Activated naive CD4-positive, alpha-beta T cell (primary cell): ENCODE measurements at places on chromosomes 7 and 10.

DNA sequence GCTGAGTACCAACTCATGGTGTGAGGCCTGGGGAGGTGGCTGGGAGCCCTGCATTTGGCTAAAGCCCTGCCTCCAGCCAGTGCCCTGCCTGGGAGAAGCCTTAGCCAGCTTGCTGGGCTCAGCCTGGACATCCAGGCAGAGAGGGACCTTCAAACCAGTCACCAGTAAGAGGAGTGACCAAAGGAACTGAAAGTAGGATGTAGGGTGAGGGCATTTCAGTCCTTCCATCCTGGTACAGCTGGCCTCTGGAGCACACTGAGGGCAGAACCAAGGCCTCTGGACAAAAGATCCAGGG, 124.8 kb downstream of the ADCY1 start:
- DNase-seq, result no peak

GRCh38 chr7:159093351-159093971, 51.2 kb downstream of the VIPR2 start:
- no peak for DNase-seq

DNA sequence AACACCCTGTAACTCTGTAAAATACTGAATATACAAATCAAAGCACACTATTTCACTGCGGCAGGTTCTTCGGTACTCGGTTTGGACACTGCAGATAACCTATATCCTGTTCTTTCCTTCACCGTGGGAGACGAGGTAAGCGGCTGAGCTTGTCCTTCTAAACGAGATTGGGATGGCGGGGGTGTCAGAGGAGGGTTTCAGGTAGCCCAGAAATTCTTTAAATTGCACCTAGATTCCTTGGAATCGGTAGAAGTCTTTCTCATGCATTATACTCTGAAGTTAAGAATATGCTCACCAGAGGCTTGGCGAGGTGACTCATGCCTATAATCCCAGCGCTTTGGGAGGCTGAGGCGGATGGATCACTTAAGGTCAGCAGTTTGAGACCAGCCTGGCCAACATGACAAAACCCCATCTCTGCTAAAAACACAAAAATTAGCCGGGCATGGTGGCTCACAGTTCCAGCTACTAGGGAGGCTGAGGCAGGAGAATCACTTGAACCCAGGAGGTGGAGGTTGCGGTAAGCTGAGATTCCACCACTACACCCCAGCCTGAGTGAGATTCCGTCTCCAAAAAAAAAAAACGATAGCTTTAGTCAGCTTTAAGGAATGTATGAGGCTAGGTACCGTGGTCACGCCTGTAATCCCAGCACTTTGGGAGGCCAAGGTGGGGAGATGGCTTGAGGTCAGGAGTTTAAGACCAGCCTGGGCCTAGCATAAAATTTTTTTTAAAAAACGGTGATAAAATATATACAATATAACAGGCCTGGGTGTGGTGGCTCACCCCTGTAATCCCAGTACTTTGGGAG, 10.1 kb upstream of the LAT2 start:
- no peak for DNase-seq

DNA sequence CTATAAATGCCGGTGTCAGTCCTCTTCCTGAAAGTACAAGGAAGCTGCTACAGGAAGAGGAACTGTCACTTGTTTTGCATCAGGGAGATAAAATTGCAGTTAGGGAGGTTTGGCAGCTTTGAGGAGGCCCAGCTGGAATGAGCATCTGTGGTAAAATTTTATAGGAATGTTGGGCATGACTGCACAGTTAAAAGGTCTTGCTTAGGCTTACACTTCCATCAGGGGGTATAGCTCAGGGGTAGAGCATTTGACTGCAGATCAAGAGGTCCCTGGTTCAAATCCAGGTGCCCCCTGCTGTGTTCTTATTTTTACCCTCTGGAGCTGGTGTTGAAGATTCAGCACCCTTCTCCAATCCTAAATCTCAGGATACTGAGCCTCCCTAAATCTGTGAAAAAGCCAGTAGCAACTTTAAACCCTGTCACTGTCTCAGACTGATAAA, 65.9 kb downstream of the ZNF467 start:
- DNase-seq, result no peak

GRCh38 chr7:47896809-47897423, 51.4 kb downstream of the PKD1L1 start:
- no peak for DNase-seq

- DNase-seq, result no peak
These were observed 54.3 kb downstream of the FAM241B start for GRCh38 chr10:69684020-69684980.

DNA sequence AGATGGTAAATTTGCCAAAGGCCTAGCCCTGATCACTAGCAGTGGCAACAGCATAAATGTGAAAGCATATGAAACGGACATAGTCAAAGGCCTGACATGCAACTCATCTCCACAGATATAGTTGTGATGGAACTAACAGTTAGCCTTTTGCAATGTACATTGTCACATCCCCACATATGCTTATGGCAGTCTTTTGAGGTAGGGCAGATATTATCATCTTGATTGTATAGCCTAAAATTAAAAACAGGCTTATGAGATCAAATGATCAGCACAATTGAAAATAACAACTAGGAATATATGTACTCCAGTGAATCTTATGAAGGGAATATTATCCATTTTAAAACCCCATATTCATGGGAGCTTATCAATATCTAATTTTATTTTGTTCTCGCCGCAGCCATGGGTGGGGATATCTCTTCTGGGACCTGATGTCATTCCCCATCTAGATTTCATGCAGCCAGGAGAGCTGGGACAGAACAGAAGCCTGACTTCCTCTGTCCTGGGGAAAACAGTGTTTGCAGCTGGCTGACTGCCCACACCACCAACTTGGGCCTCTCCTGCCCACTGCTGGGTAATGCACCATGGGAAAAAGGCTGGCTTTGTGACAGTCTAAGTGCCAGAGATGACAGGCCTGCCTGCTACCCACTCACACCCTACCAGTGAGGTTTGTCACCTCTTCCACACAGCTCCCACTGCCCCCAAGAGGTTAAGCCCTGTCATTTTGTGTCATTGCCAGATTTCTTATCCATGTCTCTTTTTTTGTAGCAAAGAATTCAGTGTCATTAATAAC, 180.2 kb upstream of the FZD1 start:
- no peak for DNase-seq

GRCh38 chr7:51352174-51353100, 35.8 kb upstream of the COBL start:
- DNase-seq, result no peak

- DNase-seq, result no peak
These were observed 49.3 kb downstream of the ICA1 start for GRCh38 chr7:8212638-8213037.

GRCh38 chr10:79069325-79070080, 737 bp downstream of the ZMIZ1 start:
- peak; percentile 26 for DNase-seq

- DNase-seq, result no peak
These were observed 171.5 kb downstream of the PRPF18 start for GRCh38 chr10:13758312-13758711.

DNA sequence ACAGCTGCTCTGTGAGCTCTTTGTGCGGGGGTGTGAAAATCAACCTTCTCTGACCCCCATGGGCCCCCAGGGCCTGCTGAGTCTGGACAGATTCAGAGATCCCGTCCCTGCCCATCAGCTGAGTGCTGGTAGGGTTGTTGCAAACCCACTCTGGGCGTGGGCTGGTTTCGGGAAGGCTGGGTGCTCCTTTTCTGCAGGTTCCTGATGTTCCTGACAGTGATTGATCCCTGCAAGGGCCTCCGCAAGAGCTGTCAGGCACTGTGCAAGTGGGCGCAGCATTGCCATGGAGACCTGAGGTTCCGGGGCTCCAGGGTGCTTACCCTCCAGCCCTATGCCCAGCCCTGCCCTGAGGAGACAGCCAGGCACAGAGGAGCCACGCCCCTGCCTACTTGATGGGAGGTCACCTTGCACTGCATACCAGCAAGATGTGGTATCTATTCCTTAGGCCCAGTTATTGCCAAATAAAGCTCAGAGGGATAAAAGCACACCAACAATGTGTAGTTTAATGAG, 44.3 kb upstream of the INPP5A start:
- no peak for DNase-seq
